ENCODE measurements at places on chromosomes 1 and 21.

GRCh38 chr21:44926331-44927101, 5.8 kb upstream of the ITGB2 start:
- DNase-seq, result no peak

GRCh38 chr1:156899956-156900718, 6.6 kb downstream of the PEAR1 start:
- no peak for DNase-seq

DNA sequence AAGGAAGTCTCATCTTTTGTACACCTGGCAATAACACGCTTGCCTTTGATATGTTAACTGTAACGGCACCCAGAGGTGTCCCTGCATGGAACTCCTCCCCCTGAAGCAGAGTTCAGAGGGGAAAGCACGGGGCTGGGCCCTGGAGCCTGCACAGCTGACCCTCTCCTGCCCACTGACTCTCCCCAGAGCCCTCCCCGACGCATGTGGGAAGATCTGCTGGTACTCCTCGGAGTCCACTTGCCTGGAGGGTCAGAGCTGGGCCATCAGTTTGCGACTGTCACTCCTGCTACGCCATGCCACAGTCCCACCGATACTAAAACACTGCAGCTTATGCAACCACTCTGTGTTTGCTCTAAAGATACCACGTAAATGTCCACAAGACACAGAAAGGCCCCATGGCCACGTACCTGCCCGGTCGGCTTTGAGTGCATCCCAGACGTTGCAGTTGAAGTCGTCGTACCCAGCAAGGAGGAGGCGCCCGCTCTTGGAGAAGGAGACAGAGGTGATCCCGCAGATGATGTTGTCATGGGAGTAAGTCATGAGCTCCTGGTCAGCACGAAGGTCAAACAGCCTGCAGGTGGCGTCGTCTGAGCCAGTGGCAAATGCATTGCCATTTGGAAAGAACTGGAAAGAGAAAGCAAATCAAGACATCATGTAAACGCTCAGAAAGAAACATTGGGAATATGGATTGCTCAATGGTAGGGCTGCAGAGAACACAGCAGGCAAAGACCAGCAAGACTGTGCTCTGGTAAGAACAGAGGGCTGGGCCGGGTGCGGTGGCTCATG, 10.6 kb upstream of the NADK start:
- no peak for DNase-seq

GRCh38 chr1:162351246-162351842, 25.3 kb downstream of the SPATA46 start:
- no peak for DNase-seq

GRCh38 chr1:246954126-246954525, 22.4 kb upstream of the AHCTF1 start:
- no peak for DNase-seq

- no peak for DNase-seq
Measured at GRCh38 chr1:62181532-62181931, 13.1 kb upstream of the L1TD1 start.

GRCh38 chr1:59625384-59625783, 189.4 kb upstream of the HOOK1 start:
- DNase-seq, result no peak

DNA sequence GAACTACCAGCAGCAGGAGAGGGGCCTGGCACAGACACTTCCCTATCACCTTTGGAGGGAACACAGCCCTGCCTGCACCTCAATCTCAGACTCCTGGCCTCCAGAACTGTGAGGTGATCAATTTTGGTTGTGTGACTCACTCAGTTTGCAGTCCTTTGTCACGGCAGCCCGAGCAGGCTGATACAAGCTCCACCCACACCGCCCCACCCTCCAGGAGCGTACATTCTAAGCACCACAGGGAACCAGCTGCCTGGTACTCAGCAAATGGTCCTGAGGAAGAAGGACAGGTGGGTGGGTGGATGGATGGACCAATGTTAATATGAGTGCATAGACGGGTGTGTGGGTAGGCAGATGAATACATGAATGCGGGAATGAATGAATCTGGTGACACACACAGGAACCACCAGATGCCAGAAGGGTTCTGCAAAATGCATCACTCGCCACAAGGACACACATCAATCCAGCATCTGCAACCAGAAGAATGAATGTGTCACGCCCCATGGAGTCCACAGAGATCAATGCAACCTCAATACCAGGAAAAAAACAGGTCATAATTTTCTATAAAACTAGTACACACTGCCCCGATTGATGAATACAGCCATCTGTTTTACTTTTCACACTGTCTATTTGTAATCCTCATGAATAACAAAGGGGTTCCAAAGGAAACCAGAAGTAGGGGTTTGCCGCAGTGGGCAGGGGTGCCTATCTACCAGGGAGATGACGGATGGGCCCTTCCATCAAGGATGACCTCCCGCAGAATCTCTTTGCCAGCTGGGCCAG, 284.5 kb downstream of the NPHP4 start:
- no peak for DNase-seq

DNA sequence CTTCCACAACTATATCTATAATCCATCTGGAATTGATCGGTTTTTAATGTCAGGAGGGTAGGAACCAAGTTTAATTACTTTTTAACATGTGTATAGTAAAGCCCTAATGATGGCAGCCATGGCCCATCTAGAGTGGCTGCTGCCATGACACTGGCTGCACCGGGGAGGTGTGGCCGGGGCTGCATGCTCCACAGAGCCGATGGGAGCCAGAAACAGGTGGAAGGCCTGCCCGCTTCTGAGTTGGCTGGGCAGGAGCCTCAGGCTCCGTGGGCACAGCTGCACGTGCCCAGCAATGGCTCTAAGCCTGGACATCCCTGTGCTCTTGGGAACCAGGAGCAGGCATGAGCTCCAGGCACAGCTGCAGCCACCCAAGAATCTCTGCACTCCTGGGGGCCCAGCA, 73.0 kb downstream of the GBP6 start:
- no peak for DNase-seq

GRCh38 chr1:76021846-76022245, 52.7 kb upstream of the ST6GALNAC3 start:
- DNase-seq, result no peak

GRCh38 chr1:160159846-160160245, 8.4 kb downstream of the ATP1A4 start:
- DNase-seq, result no peak

DNA sequence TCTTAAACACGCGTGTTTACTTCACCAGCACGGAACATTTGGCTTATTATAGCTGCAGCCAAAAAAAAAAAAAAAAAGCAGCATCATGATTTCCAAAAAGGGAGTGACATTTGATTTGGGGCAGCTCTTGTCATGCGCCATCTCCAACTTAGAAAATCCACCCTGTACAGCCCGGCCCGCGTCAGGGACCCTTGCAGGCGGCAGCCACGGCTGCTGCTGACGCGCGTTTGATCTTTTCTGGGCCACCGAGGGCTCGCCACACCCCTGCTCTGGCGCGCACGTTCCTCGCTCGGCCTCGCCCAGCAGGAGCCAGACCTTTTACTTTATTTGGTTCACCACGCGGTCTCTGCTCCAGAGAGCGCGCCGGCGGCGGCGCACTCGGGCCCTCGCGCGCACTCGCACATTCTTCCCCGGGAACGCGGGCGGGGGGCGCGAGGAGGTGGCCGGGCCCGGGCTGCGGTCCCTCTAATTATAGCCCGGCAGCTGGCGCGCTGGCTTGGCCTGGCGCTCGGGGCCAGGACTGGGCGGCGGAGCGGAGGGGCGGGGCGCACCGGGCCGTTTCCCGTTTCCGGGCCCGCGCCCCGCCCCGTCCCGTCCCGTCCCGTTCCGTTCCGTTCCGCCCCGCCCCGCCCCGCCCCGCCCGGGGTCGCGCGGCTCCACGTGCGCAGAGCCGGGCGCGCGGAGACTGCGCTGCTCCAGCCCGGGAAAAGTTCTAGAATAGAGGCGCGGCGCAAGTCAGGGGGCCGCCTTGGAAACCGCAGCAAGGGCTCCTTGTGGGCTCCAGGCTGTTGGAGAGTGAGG, 10.2 kb downstream of the IRF2BP2 start:
- peak; percentile 90 for DNase-seq

DNA sequence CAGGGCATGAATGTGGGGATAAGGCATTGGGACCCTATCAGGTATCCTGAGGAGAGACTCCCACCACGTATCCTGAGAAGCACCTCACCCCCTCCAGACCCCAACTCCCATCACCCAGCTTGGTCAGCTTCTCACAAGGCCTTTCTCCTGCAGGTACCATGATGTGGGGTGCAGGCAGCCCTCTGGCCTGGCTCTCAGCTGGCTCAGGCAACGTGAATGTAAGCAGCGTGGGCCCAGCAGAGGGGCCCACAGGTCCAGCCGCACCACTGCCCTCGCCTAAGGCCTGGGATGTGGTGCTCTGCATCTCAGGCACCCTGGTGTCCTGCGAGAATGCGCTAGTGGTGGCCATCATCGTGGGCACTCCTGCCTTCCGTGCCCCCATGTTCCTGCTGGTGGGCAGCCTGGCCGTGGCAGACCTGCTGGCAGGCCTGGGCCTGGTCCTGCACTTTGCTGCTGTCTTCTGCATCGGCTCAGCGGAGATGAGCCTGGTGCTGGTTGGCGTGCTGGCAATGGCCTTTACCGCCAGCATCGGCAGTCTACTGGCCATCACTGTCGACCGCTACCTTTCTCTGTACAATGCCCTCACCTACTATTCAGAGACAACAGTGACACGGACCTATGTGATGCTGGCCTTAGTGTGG, 1.3 kb downstream of the GPR3 start:
- no peak for DNase-seq

- DNase-seq, result no peak
Measured at GRCh38 chr1:90795431-90795830, 78.3 kb upstream of the BARHL2 start.

- no peak for DNase-seq
Measured at GRCh38 chr1:155171836-155172731, 1.0 kb downstream of the KRTCAP2 start.

GRCh38 chr21:37552496-37553029, 186.0 kb downstream of the DYRK1A start:
- DNase-seq, result no peak

DNA sequence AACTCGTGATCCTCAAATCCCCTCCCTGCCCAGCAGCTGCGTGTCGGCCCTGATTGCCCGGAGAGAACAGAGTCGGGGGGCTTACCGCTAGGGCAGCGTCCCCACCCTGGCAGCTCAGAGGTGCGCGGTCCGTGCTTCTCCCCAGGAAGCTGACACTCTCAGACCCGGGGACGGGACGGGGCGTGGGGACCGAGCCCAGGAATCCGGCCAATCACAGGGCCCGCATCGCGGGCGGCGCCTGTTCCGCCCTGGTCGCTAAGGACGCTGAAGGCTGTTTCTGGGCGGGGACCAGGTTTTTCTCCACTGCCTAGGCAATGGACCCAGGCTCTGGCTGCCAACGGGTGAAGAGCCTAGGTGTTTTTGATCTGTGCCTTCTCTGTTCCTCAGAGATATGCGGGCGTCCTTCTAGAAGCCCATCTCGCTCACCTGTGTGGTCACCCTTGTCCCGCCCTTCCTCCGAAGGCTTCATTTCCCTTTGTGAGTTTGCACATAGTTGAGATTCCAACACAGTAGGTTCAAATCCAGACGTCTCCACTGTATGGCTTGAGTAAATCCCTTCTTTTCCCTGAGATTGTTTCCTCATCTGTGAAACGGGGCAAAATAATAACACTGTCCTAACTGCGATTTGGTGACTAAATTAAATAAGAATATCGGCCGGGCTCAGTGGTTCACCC, at the start of gene C1orf87:
Gene C1orf87 (minus strand): TSS at position 166 of the 674 bp plus-strand sequence. CDS start 1,127 bp downstream, outside the sequence.
- peak; percentile 11 for DNase-seq

DNA sequence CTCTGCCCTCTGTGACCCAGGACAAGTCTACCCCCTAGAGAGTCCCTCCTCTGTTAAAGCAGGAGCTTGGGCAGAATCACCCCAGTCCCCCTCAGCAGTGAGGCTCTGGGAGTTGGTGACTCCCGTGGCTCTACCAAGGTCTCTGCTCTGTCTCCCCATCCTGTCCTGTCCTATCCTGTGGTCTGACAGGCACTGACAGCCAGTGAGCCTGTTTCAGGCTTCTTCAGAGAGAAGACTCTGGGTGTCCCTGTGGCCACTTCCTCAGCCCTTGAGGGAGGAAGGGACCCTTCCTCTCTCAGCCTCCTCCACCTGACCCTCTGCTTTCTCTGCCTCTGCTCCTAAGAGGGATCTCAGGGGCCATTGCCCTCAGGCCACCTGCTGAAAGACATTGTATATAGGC, 148.7 kb downstream of the FCRL5 start:
- no peak for DNase-seq

- DNase-seq, result no peak
Measured at GRCh38 chr1:44847845-44848244, 4.8 kb upstream of the PTCH2 start.

GRCh38 chr1:234040446-234041317, 136.2 kb downstream of the SLC35F3 start:
- no peak for DNase-seq

DNA sequence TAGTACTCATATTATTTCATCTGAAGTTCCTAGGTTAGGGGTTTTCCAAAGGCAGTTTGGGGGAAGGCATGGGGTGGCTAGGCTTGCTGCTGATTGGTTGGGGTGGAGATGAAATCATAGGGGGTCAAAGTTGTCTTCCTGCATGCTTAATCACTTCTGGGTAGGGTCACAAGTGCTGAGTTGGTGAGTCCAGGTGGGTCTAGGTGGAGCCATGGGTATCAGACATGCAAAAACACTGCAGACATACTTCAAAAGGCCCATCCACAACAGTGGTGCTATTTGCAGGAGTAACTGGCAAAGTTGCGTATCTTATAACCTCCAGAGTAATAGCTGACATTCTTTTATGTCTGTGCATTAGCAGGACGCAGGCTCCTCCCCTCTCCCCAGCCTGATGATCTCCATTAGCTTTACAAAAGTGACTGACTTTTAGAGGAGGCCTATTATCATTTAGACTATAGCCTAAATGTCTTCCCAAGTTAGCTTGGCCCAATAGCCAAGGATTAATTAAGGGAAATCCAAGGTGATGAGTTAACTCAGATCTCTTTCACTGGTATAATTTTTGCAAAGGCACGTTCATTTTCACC, 374.4 kb upstream of the PRMT6 start:
- no peak for DNase-seq

DNA sequence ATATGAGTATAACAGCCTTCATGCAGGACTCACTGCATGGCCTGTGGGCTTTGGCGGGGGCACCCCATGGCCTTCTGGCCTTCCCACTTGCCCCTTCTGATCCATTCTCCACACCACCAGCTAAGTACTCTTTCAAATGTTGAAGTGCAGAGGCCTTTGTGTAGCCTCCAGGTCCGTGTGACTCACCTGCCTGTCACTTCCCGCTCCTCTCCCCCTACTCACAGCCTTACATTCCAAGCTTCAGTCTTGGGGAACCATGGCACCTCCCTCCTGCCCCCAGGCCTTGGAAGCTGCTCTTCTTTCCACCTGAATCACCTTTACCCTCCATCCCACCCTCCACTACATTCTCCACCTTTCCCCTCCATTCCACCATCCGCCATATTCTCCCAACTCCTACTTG, 69.6 kb downstream of the PGM1 start:
- no peak for DNase-seq

DNA sequence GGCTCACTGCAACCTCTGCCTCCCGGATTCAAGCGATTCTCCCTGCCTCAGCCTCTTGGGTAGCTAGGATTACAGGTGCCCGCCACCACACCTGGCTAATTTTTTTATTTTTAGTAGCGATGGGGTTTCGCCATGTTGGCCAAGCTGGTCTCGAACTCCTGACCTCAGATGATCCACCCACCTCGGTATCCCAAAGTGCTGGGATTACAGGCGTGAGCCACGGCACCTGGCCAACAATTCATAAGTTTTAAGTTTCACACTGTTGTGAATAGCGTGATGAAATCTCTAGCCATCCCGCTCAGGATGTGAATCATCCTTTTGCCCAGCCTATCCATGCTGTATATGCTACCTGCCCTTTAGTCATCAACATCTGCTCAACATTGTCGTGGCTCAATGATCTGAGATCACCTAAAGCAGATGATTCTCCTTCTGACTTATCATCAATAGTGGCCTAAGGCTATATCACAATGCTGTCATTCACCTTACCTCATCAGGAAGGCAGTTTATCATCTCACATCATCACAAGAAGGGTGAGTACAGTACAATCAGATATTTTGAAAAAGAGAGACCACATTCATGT, 2.6 kb downstream of the PFDN2 start:
- no peak for DNase-seq

All from neuronal stem cell (in vitro differentiated cells).